ENCODE measurements at places on chromosomes 2 and 18. TPM values are rescaled to one million over a fixed set of nuclear protein-coding genes. Genes with fewer than 3 reads are reported as not detected.

LMAN1 gene
- 36.1 TPM for total RNA-seq

GAD1 gene
- total RNA-seq = 1.1 TPM

CXCR1 gene
- 0.72 TPM for total RNA-seq

GRCh38 chr2:195411219-195411687 is 245.8 kb upstream of the SLC39A10 start:
- no peak for ATAC-seq

DNA sequence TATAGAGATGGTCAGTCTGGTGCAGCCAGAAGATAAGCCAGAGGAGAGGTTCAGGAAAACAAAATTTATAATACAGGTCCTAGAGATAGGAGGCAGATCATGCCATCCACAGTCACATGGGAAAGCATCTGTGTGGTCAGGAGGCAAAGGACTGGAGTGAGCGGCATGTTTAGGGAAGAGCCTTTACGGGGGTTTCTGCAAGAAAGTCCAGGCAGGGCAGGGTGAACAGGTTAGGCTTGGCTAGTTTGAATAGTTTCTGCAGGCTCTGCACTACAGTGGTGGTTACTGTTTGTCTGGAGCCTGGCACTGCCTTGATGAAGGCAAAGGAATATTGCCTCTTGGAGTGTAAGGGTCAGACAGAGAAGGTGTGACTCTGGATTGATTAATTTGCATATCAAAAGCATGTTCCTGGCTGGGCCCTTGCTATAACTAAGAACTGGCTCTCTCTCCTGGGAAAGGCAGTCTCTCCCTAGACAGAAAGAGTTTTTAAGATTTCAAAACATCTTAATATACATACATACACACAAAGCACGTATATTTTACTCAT is 1034.7 kb upstream of the CHAC2 start:
- ATAC-seq = no peak

GRCh38 chr2:101012054-101012705 is 10.1 kb downstream of the RPL31 start:
- no peak for ATAC-seq

DNA sequence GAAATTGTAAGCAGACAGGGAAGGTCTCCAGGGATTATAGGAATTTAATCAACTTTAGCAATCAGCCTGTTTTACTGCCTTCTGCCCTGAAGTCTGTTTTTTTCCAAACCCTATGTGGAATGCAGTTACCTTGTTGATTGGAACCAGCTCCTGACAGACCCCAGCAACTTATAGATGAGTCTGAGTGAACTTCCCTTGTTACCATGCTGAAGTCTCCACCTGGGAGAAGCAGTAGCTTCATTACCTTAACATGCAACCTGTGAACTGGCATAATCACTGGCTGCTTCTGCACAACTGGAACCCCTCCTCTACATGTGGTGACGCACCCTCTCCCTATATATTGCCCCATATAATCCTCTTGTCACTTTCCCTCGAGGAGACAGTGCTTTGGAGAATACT is 226.3 kb upstream of the SPOPL start:
- no peak for ATAC-seq

GRCh38 chr2:182717816-182718215 is 1.8 kb downstream of the DNAJC10 start:
- no peak for ATAC-seq

DNA sequence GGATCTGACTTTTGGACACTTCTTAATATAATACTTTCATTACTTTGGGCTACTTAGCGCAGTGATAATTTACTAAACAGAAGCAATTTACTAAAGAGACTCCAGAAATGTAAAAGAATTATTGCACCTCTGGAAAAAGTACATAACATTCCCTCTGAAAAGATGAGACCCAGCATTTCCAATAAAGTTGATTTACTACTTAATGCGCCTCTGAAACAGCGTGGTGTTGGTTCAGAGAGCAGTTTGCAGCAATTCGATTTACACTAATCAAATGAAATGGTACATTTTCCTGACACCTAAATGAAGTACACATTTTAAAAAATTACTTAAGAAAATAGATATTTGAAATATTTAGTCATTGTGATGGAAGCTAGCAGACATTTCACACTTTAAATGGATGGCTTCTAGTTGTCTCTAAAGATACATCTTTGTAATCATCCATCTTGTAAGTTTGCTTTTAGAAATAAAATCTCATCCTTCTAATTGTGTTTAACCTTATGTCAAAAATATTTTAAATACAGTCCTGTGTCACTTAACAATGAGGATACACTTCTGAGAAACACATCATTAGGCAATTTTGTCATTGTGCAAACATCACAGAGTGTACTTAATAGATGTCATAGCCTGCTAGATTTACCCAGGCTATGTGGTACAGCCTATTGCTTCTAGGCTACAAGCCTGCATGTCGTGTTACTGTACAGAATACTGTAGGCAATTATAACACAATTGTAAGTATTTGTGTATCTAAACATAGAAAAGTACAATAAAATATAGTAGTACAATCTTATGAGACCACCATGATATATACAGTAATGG is 284.6 kb upstream of the UBE2E3 start:
- no peak for ATAC-seq

- ATAC-seq = no peak
Measured at GRCh38 chr2:209351636-209352035, 72.2 kb upstream of the MAP2 start.
